ENCODE measurements at places on chromosomes 2 and 18. TPM values are rescaled to one million over a fixed set of nuclear protein-coding genes. Genes with fewer than 3 reads are reported as not detected.

DNA sequence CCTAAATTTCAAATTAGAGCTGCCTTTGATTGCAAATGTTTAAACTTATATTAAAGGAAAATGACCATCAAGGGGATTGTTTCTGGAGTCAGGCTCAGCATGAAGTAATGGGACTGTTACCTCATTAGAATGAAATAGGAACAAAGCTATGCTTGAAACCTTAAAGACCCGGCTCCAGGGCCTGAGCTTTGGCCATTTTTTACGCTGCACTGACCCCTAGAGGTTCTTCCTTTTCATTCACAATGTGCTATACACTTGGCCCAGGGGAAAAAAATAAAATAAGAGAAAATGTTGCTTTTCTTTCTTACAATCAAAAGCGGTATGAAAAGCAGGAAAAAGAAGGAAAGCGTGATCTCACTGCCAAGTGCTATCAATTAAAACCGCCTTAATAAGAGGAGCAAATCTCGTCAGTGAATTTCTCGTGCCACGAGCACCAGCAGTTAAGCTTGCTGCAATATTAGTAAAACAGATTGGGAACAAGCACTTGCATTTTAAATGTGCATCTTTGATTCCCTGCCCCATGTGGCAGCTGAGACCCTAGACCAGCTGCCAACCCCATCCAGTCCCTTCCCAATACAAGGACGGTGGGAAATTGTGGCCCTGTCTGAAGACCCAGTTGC is 96.6 kb downstream of the MBD2 start:
- H3K36me3 ChIP-seq: no peaks in the 10 kb centered on the region
- no peak overlapping the region for H3K27ac ChIP-seq
- DNase-seq: no peak
- H3K4me1 ChIP-seq: no peaks in the 10 kb centered on the region
- no peak overlapping the region for H3K4me3 ChIP-seq

DNA sequence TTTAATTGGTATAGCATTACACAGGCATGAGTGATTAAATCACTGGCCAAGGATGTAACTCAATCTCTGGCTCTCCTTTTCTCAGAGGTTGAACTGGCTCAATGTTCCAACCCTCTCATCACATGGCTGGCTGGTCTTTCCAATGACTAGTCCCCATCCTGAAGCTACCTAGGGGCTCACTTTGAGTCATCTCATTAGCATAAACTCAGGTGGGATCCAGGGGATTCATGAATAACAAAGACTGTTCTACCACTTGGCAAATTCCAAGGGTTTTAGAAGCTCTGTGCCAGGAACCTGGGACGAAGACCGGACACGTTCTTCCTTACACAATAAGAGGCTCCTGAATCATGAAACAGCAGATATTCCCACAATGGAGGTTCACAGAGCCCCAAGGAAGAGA is 145.0 kb upstream of the SPATS2L start:
- no peaks in the 10 kb centered on the region for H3K27me3 ChIP-seq
- no peak for DNase-seq
- no peaks in the 10 kb centered on the region for H3K36me3 ChIP-seq
- H3K4me3 ChIP-seq: no peak overlapping the region
- no peaks in the 10 kb centered on the region for H3K4me1 ChIP-seq
- no peak overlapping the region for H3K27ac ChIP-seq

The MOGAT1 gene
- not detected for total RNA-seq

GRCh38 chr2:147389218-147389617 is 455.6 kb upstream of the ACVR2A start:
- no peaks in the 10 kb centered on the region for H3K4me1 ChIP-seq
- H3K4me3 ChIP-seq: no peak overlapping the region
- no peak overlapping the region for H3K27ac ChIP-seq
- no peak for DNase-seq
- no peaks in the 10 kb centered on the region for H3K36me3 ChIP-seq

DNA sequence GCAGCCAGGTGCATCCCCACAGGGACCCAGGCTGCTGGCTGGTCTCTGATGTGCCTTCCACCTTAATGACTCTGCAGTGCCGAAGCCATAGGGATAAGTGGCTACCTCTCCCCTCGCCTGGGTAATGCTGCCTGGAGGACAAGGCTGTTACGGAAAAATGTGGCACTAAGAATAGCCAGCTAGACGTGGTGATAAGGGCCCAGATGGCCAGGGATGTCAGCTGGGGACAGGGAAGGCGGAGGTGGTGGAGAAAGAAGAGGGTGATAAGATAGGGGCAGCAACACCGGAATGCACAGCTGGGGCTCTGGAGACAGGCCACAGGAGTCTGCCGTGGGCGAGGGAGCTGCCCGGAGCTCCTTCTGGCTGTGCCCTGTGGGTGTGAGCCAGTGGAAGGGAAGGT is 170.6 kb downstream of the FHOD3 start:
- no peaks in the 10 kb centered on the region for H3K4me1 ChIP-seq
- H3K36me3 ChIP-seq: no peaks in the 10 kb centered on the region
- H3K27ac ChIP-seq: no peak overlapping the region
- DNase-seq: no peak
- no peaks in the 10 kb centered on the region for H3K27me3 ChIP-seq

- no peaks in the 10 kb centered on the region for H3K4me1 ChIP-seq
- H3K27ac ChIP-seq: no peak overlapping the region
- no peaks in the 10 kb centered on the region for H3K36me3 ChIP-seq
These were observed 510.3 kb upstream of the LINC00305 start for GRCh38 chr18:64659196-64659595.

DNA sequence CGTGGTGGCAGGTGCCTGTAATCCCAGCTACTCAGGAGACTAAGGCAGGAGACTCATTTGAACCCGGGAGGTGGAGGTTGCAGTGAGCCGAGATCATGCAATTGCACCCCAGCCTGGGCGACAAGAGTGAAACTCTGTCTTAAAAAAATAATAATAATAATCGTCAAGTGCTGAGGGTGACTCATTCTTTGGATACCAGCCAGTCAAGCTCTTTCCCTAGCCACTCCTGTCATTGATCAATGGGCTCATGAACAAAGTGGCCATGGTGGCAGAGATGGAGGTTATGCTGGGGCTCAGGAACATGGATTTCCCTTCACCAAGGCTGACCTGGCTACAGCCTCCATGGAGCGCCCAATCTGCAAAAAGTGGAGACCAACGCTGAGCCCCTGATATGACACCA is 94.5 kb upstream of the HAAO start:
- H3K27ac ChIP-seq: no peak overlapping the region
- H3K27me3 ChIP-seq: no peaks in the 10 kb centered on the region
- H3K4me3 ChIP-seq: no peak overlapping the region
- H3K4me1 ChIP-seq: peaks cover 2% of the 10 kb centered on the region

DNA sequence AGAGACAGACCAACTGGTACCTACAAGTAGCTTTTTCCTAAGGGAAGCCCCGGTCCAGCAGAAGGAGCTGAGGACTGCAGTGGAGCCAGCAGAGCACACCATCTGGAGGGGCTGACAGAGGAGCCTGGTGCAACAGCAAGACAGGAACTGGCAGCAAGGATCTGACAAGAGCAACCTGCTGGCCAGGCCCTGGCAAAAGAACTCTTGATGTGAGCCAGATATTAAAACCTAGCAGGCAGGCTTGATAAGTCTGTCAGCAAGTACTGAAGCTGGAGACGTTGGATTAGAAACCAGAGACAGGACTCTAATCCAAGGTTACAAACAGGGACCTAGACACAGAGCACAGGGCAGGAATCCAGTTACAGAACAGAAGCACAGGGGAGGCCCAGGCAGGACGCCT is 260.7 kb upstream of the MGAT5 start:
- no peaks in the 10 kb centered on the region for H3K36me3 ChIP-seq
- DNase-seq: no peak
- no peaks in the 10 kb centered on the region for H3K4me1 ChIP-seq

DNA sequence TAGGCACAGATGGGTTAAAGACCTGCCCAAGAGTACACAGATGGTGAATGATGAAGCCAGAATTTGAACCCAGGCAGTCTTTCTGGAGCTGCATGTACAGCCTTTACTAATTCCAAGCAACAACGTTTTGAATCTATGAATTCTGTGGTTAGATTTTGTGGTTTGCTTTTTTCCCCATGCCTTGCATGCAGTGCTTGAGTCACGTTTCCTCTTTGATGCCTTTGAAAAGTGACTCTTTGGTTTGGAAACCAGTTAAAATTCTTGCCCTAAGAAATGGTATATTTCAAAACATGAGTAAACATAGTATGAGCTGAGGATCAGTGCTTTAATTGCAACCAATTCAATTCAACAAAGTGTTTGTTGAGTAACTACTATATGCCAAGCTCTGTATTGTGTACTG is 48.2 kb upstream of the PPM1B start:
- no peaks in the 10 kb centered on the region for H3K36me3 ChIP-seq
- no peak overlapping the region for H3K27ac ChIP-seq
- no peaks in the 10 kb centered on the region for H3K4me1 ChIP-seq
- no peaks in the 10 kb centered on the region for H3K27me3 ChIP-seq
- DNase-seq: no peak

The PMS1 gene
- total RNA-seq: 8.7 TPM

- DNase-seq: no peak
- H3K27ac ChIP-seq: no peak overlapping the region
- no peaks in the 10 kb centered on the region for H3K4me1 ChIP-seq
- no peaks in the 10 kb centered on the region for H3K36me3 ChIP-seq
These were observed 102.9 kb upstream of the SLC8A1 start for GRCh38 chr2:40554665-40555294.

Measured in ascending aorta (tissue), 2 donors.